Erythroblast (primary cell): ENCODE measurements at places on chromosomes 1 and 21.

DNA sequence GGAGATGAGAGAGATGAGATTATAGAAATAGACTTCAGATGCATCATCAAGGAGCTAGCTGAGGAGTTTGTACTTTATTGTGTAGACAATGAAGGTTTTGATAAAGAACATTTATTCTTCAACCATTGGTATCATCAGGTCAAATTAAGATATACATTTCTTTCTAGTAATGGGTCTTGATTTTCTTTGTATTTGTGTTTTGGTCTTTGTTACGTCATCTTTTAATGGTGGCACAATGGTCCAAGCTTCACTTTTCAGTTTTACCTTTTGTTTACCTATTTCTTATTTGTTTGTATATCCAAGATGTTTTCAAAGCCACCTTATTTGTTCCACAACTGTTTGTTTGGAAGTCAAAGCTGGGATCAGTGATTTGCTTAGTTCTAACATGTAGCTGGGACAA is 44.5 kb downstream of the PTGFR start:
- DNase-seq: no peak

DNA sequence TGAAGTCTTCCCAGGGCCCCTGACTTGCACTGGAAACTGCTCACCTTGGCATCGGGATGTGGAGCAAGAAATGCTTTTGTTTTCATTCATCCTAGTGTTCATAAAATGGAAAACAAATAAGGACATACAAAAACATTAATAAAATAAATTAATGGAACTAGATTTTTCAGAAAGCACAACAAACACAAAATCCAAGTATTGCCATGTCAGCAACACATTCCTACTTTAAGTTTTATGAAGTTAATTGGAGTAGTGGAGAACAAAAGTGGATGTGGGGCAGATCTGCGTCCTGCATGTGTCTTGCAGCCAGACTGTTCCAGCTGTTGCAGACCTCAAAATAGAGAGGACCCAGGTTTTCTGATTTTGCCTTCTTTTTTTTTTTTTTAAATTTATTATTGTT is 32.9 kb downstream of the PRMT2 start:
- DNase-seq: no peak

- DNase-seq: no peak
These were observed 89.8 kb downstream of the OLFML2B start for GRCh38 chr1:161933592-161934588.

- DNase-seq: no peak
These were observed 643.2 kb downstream of the KCNT2 start for GRCh38 chr1:195965036-195965435.

DNA sequence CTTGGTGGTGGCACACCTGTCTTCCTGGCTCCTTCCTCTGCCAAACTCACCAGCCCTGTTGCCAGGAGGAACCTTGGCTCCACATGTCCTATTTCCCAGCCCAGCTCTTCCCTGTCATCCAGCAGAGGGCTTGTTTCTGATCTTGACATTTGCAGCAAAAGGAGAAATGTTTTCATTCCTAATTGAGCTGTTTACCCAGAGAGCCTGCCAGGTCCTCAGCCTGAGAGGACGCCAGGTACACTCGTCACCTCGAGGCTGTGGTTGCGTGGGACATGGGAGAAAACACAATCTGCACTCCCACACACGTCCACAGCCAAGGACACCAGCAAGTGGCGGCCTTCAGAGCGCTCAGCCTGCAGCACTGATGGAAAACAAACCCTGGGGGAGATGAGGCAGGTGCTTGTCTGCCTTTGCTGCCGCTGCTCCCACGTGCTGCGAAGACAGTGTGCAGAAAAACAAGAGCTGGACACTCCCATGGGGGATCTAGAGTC is 132.8 kb upstream of the CD34 start:
- no peak for DNase-seq
